NCI-H345 (cell line): ENCODE measurements at places on chromosomes 7 and 10.

- DNase-seq = no peak
Observed at GRCh38 chr10:50565301-50566083, 58.3 kb downstream of the SGMS1 start.

- no peak for DNase-seq
Observed at GRCh38 chr10:97499561-97500296, 1.0 kb downstream of the UBTD1 start.

- DNase-seq = no peak
Observed at GRCh38 chr10:89750441-89750840, 49.1 kb downstream of the KIF20B start.

- no peak for DNase-seq
Observed at GRCh38 chr7:6279341-6279740, 6.9 kb upstream of the CYTH3 start.

- DNase-seq = peak; percentile 80
Observed at GRCh38 chr10:100340948-100341847, 5.8 kb upstream of the SCD start.

- DNase-seq = no peak
Observed at GRCh38 chr7:51079494-51079893, 237.1 kb downstream of the COBL start.

GRCh38 chr7:133395551-133395950 is 142.7 kb downstream of the EXOC4 start:
- no peak for DNase-seq
